ENCODE measurements at places on chromosomes 16 and 17.

- DNase-seq = no peak
These were observed 3.5 kb upstream of the CNEP1R1 start for GRCh38 chr16:50021544-50021943.

- DNase-seq = no peak
These were observed 83.5 kb downstream of the AMFR start for GRCh38 chr16:56341656-56342399.

DNA sequence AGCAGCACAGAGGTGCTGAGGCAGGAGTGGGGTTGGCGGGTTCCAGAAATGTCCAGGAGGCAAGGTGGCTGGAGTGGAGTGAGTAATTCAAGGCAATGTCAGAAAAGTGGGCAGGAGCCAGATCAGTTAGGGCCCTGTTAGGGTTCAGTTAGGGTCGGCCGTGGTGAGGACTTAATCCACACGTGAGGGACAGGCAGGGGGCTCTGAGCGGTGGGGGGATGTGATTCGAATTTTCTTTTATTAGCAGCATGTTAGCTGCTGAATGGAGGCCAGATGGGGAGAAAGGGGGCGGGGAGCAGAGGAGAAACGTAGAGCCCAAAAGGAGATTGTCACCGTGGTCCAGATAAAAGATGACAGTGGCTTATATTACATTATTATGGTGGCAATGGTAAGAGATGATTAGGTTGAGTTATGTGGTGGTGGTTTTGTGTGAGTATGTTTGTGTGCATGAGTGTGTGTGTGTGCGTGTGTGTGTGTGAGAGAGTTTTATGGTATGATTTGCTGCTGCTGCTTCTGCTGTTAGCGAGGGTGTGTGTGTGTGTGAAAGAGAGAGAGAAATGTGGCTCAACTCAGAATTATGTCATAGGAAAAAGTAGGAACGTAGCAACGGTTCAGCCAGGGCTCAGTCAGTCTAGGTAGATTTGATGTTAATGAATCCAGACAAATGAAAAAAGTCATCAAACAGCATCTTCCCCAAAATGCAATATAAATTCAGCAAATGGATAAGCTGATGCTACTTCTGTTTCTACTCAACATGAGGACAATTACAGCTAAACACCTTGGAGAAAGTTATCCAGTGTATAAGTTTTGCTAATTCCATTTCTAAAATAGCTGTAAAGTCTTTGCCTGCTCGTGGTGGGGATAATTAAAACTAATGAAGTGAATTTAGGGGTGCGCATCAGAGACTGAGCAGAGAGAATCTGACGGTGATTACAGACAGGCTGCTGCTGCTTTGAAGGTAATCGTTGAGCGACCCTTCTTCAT, 390.6 kb downstream of the HAPSTR1 start:
- no peak for DNase-seq

GRCh38 chr17:75460295-75460694, 3.9 kb downstream of the TMEM94 start:
- no peak for DNase-seq

DNA sequence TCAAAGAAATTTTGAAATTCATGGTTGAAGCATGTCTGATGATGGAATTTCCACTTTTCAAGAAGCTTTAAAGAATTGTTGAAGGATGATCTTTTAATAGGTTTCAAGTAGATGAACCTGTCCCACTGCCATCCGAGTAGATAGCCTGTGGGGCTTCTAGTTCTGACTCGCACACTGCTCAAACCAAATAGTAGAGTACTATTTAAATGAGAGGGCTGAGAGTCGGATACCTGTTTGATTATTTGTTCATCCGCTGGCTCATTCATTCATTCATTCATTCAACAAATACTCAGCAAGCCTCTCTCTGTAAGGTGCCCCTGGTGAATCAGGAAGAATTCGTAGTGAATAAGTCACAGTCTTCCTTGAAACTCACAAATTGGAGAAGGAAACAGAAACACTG, 108.2 kb upstream of the IRX5 start:
- DNase-seq = no peak

DNA sequence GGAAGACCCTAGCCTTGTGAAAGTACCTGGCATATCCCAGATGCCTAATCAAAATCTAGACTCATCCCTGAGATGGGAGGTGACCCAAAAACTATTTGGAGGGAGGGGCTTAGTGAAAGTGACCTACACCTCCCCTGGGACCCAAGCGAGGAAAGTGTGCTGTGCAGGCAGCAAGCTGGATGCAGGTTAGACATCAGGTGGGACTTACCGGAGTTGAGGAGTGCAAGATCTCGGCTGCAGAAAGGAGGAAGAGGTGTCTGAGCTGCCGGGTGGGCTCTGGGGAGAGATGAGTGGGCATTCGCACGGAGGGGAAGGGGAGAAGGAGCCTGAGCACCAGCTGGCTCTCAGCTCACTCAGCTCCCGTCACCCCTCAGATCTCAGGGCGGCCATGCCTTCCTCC, 10.3 kb upstream of the SBK1 start:
- DNase-seq = no peak

GRCh38 chr16:9596788-9597187, 505.3 kb downstream of the HAPSTR1 start:
- no peak for DNase-seq

DNA sequence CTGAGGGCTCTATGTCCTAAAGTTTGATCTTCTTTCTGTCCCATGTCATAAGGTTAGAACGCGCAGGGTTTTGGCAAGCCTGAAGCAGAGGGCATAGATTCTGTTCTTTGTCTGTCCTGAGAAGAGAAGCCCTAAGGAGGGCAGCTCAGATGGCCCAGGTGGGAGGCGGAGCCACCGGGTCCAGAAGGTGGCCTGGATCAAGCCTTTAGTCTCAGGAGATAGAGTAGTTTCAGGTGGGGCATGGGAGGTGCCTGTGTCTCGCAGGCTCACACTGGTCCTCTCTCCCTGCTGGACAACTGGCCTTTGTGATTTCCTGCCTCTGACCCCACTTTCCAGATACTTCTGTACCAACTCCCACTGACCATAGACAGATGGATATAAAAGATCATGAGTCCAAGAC, 44.2 kb upstream of the DNAJA2 start:
- no peak for DNase-seq

- DNase-seq = no peak
These were observed 106.9 kb downstream of the TMEM114 start for GRCh38 chr16:8483396-8483795.

DNA sequence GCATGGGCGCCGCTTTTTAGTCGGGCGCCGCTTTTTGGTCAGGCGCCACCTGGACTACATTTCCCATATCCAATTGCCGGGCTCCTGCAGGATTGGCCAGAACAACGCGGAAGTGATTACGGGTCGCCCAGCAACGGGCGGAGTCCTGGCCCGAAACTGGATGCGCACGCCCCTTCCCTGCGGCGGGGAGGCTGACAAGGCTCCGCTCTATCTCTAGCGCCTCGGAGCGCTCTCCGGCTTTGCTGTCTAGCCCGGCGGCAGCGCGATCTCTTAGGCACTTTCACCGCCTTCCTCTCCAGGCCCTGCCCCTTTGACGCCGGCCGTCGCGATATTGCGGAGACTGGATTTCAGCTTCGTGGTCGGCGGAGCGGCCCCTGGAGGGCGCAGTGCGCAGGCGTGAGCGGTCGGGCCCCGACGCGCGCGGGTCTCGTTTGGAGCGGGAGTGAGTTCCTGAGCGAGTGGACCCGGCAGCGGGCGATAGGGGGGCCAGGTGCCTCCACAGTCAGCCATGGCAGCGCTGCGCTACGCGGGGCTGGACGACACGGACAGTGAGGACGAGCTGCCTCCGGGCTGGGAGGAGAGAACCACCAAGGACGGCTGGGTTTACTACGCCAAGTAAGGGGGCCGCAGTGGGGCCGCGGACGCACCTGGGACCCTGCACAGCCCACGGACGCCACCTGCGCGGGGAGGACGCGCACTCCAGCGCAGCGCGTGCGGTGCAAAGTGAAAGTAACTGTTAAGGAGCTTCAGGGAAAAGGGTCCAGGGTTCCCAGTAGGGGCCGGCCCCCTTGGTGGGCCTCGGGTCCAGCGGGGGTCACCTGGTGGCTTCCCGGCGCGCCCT, at the start of gene WWOX:
Gene WWOX (plus strand): TSS at position 384 of the 841 bp plus-strand sequence.
- peak; percentile 91 for DNase-seq

- DNase-seq = peak; percentile 53
These were observed 7.4 kb downstream of the PRCD start for GRCh38 chr17:76547183-76547641.

GRCh38 chr17:42422958-42423712, at the start of gene CAVIN1:
Gene CAVIN1 (minus strand): TSS chr17:42423256. CDS start chr17:42423097, 159 bp downstream.
- peak; percentile 55 for DNase-seq

DNA sequence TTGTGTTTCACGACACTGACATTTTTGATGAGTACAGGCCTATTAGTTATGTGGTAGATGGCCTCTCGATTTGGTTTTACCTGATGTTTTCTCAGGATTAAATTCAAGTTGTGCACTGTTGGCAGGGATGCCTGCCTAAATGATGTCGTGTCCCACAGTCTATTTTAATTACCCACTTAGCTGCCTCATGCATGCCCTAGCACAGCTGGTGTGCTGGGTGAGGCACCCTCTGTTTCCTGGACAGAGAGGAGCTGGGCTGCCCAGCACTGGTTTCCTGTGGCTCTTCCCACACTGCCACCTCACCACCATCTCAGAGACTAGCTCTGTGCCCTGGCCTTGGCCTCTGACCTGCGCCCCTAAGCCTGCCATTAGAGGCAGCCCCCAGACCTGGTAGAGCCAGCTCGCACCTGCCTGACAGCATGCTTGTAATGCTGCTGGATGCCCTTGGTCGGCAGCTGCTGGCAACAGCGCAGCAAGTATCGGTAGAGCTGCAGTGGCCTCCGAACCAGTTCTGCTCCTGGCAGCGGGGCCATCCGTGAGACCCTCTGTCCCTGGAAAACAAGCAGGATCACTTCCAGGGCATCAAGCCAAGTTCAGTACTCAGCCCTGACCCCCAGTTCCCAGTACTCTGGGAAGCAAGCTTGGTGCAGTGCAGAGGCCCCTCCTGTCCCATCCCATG, 10.9 kb downstream of the LYRM9 start:
- no peak for DNase-seq

DNA sequence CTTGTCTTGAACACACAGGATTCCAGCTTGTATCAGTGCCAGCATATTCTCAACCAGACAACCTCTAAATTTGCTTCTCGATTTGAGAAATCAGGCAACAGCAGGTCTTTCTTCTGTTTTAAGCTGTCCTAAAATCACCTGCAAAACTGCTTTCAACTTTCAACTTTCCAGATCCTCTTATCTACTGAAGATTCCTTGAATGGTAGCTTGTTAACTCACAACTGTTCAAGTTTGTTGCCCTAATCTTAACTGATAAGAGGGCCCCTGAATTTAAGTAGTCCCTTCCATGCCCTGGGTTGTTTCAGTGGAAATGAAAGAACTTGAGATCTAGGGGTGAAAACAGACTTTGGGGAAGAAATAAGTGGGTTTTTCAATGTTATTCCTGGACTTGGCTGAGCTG, 57.2 kb downstream of the CHD9 start:
- DNase-seq = no peak

DNA sequence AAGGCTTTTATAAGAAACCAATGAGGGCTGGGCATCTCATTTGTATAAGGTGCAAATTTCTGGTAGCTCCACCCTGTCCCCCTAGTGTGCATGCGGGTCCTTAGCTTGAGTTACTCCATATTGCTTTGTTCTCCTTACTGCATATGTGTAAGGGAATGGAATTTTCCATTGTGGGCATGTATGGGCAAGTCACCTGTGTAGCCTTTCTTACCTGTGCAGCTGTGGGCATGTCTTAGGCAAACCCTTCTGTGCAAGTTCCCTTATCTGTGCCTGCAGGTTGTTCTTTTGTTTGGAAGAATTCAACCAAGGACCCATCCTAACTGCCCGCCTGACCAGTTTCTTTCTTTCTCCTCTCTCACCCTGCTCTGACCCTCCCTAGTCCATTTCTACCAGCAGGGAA, 122.8 kb upstream of the HS3ST4 start:
- no peak for DNase-seq

DNA sequence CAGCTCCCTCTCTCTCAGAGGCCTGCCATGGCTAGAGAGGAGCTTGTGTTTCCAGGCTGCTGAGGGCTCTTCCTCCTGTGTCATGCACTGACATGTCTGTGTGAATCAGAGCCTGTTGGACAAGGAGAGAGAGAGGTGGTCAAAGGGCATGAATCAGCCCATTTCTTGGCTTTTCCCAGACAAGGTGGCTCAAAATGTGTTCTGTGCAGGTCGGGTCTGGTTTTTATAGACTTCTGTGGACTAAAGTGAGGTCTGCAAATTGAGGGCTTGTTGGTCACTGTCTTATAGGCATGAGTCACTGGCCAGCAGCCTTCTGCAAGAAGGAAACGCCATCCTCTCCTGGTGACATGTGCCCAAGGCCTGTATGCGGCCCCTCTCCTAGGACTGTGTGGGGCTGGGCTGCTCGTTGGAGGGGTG, 97.9 kb downstream of the FOXL1 start:
- no peak for DNase-seq

DNA sequence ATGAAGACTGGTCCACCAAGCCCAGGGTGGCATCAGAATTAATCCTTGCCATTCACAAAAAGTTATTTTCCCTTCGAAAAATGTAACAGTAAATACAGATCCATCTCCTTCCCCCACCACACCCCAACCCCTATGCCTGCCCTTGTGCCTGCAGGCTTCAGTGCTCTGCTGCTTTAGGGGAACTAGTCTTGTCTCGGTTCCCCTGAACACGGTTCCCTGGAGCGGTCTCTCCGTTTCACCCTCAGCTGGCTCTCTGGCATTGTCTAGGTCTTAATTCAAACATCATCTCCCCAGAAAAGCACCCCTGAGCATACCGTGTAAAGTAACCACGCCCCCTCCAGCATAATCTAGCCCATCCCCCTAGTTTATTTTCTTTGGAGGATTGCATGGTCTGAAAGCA, 25.8 kb downstream of the EMP2 start:
- DNase-seq = no peak

DNA sequence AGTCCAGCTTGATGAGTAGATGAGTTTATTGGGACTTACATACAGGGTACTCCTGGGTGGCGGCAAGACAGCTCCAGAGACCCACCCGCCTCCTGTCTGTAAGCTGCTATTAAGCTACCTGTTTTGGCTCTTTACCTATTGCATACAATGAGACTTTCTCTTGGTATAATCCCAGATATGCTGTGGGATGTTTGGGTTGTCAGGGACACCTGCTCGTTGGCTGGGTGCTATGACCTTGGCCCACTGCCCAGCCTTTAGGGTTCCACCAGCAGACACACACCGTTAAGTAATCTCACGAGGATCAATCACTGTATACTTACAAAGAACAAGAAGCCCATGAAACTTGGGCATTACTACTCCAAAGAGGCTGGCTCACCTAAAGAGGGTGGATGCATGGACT, 116.4 kb downstream of the NPIPB5 start:
- no peak for DNase-seq

- DNase-seq = peak; percentile 37
These were observed at the start of gene MAP3K14 for GRCh38 chr17:45316434-45317110. Gene MAP3K14 (minus strand): TSS chr17:45317020. CDS start chr17:45290745, 26,275 bp downstream.

DNA sequence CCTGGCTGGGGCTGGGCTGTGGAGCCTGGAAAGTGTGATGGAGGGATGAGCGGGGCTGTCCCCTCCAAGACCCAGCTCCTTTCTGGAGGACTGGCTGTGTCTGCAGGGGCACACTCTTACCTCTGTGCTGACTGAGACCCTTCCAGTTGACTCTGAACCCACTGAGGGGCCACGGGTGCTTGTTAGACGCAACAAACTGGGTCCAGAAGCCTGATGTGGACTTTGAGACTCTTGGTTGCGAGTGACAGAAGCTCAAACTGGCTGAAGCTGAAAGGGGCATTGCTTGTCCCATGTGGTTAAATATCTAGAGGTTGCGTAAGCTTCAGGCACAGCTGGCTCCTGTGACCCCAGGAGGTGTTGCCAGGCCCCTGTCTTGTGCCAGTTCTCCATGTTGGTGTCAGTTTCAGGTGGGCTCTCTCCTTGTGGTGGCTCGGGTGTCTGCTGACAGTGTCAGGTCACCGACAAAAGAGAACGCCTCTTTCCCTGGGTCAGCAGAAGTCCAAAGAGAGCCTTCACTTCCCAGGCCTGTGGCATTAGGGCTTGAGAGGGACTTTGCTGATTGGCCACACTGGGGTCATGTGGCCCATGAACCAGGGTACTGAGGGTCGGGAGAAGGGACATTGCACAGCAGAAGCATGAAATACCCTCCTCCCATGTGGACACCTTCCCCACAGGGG, 16.7 kb downstream of the ADCY7 start:
- DNase-seq = no peak

Measured in hematopoietic multipotent progenitor cell treated with erythropoietin and hydrocortisone succinate and interleukin-3 and kit ligand, for 15 days (in vitro differentiated cells).